Left renal cortex interstitium (tissue), 4 donors: ENCODE measurements at places on chromosomes 12 and 14. TPM values are rescaled to one million over a fixed set of nuclear protein-coding genes. Genes with fewer than 3 reads are reported as not detected.

DNA sequence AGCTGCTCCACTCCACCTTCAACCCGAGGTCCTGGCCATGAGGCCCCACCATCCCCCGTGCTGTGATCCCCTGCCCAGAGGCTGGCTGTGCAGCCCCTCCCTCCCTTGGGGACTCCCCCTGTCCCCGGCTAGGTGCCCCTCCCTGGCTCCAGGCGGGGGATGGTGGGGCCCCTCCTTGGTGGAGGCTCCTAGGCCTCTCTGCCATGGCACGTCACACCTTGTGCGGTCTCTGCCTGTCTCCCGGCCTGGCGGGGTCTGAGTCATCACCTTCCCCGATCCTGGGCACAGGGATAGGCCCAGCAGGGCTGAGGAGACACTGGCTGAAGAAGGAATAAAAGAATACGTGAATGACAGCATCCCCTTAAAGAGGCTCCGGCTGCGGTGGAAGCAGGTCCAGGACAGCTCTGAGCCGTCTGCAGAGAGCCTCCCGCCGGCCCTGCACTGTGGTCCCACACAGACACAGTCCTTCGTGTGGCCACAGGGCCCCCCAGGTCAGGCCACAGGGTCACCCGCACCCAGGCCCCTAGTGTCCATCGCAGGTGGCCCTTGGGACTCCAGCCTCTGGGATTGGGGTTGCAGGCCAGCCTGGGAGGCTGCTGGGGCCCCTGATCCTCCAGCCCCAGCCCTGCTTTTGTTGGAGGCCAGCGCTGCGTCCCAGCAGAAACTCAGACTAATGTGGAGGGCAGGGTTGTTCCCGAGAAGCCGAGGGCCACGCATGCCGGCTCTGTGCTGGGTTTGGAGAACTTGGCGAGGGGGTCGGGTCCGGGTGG lies 43.6 kb downstream of the KIF26A start:
- no peak for DNase-seq

GRCh38 chr14:74547331-74547927 lies 53.9 kb downstream of the ISCA2 start:
- no peak for DNase-seq

C14orf119 gene
- polyA plus RNA-seq = 76.8 TPM

OTX2 gene
- polyA plus RNA-seq = not detected

GRCh38 chr12:14958361-14959125 lies 2.9 kb downstream of the ARHGDIB start:
- no peak for DNase-seq

- no peak for DNase-seq
Observed at GRCh38 chr12:13386323-13387039, 190.0 kb downstream of the EMP1 start.

- DNase-seq = no peak
Observed at GRCh38 chr12:71686658-71687025, 760 bp downstream of the TMEM19 start.

TEX22 gene
- polyA plus RNA-seq = 4.4 TPM

GUCY2C gene
- polyA plus RNA-seq = 0.43 TPM

- DNase-seq = no peak
Observed at GRCh38 chr12:39431797-39432196, 11.1 kb downstream of the KIF21A start.

TAS2R19 gene
- polyA plus RNA-seq = 0.87 TPM

SYNDIG1L gene
- 0.21 TPM for polyA plus RNA-seq

DNA sequence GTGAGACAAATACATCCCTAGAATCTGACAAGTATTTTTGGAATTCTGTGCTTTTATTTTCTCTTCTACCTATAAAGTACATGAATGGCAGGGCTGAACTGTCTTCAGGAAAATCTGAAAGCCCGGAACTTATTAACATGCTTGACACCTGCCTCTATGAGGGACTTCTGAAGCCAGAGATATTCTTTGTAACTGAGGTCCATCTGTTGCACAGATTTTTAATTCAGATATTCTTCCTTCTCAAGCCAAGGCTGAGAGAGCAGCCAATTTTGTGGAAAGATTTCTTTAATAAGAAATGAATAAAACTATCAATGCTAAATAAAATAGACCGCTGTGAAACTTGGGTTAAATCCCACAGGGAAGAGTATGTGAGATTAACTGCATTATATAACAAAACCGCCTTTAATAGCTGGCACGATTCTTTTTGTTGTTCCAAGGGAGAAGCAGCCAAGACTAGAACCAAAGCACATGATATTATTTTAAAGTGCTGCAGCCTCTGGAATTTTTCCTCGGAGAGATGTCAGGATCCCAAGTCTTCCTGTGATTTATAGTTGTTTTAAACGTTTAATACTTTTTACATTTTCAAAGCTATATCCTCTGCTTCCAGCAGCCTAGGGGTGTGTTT lies 148.9 kb downstream of the CRADD start:
- no peak for DNase-seq

- DNase-seq = no peak
Observed at GRCh38 chr14:24889843-24890242, 160.1 kb downstream of the STXBP6 start.

DPPA3 gene
- polyA plus RNA-seq = not detected

ADAM21 gene
- 0.85 TPM for polyA plus RNA-seq

- no peak for DNase-seq
Observed at GRCh38 chr12:51458635-51459034, 34.0 kb downstream of the SLC4A8 start.

GRCh38 chr12:12366701-12367481 lies 10.0 kb downstream of the BORCS5 start:
- DNase-seq = no peak

DDX23 gene
- 111 TPM for polyA plus RNA-seq

DNA sequence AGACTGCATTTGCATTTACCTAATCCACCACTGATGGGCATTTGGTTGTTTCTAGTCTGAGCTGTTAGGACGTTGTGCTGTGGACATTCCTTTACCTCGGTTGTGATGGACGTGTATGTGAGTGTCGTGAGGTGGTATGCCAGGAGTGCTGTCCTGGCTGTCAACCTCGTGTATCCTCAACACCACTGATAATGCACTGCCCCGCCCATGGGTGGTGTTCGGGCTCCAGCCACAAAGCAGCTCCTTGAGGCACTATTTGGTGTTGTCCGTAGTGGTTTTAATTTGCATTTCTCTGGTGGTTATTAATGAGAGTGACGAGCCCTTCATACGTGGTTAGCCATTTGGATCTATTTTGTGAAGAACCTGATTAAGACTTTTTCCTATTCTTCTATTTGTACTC lies 87.6 kb downstream of the PPP2R5C start:
- no peak for DNase-seq

TAOK3 gene
- 31.6 TPM for polyA plus RNA-seq

GRCh38 chr12:120252071-120252906 lies 13.2 kb downstream of the PXN start:
- DNase-seq = no peak

GRCh38 chr14:85574853-85575616 lies 45.1 kb downstream of the FLRT2 start:
- DNase-seq = no peak

ANO2 gene
- polyA plus RNA-seq = 5.5 TPM

DNA sequence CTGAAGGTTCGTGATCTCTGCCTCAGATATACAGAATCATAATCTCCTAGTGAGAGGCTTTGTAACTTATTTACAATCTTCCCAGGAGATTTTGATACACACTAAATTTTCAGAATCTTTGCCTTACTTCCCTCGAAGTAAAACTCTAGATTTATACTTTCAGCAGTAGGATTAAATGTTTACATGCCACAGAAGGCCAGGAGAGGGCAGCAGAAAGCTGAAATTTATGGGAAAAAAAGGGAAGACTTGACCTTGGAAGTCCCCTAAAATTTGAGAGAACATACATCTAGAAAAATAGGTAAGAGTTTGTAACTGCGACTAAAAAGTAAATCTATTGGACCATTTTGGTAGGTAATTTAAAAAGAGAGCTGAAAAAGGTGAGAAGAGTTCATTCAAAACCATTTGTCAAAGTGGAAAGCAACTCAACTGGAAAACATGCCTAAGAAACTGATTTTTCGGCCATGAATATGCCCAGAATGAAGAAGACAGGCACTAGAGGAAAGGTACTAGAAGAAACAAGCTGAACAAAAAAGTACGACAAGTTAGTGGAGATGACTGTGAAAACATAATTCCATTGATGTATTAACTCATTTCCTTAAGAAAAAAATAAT lies 242.0 kb upstream of the MDGA2 start:
- DNase-seq = peak; percentile 13
